Fibroblast of the aortic adventitia (primary cell): ENCODE measurements at places on chromosomes 13 and 19. TPM values are rescaled to one million over a fixed set of nuclear protein-coding genes. Genes with fewer than 3 reads are reported as not detected.

Gene RNASEH2B
- 40.2 and 43.1 TPM in 2 replicates for total RNA-seq

Gene MYPOP
- total RNA-seq: 0.33 and 2.4 TPM in 2 replicates

Gene CEACAM21
- total RNA-seq: not detected in 2 replicates

Gene TEKTIP1
- not detected in 2 replicates for total RNA-seq

Gene C5AR1
- total RNA-seq: 0.09 TPM in 1 of 2 replicates, not detected in the other

Gene TDRD12
- 0.36 TPM in 1 of 2 replicates, not detected in the other for total RNA-seq

Gene LRRC8E
- 2.1 and 5.2 TPM in 2 replicates for total RNA-seq

Gene VSTM2B
- not detected in 2 replicates for total RNA-seq

Gene VSIG10L
- 0.27 TPM in 1 of 2 replicates, not detected in the other for total RNA-seq

Gene INAFM1
- total RNA-seq: 1.6 and 2.3 TPM in 2 replicates

Gene KBTBD6
- 9.4 and 10.8 TPM in 2 replicates for total RNA-seq

Gene KASH5
- total RNA-seq: not detected in 2 replicates

Gene CNOT3
- total RNA-seq: 6.0 and 9.8 TPM in 2 replicates

Gene RPS19
- total RNA-seq: 827 and 1,080 TPM in 2 replicates

Gene APC2
- 0.27 and 0.57 TPM in 2 replicates for total RNA-seq

Gene POGLUT2
- total RNA-seq: 9.6 and 17.8 TPM in 2 replicates

Gene OR4F17
- total RNA-seq: not detected in 2 replicates

Gene KRTDAP
- total RNA-seq: not detected in 2 replicates

Gene FAM83E
- total RNA-seq: 0.18 TPM in 1 of 2 replicates, not detected in the other

Gene VAV1
- total RNA-seq: not detected in 2 replicates

Gene KHSRP
- total RNA-seq: 30.4 and 86.5 TPM in 2 replicates

Gene SBK2
- not detected in 2 replicates for total RNA-seq

Gene ZNF470
- 6.4 and 8.7 TPM in 2 replicates for total RNA-seq

Gene PRR36
- total RNA-seq: 0.09 and 0.90 TPM in 2 replicates

Gene TSHZ3
- 5.7 and 14.0 TPM in 2 replicates for total RNA-seq

Gene PDE4C
- not detected in 2 replicates for total RNA-seq

Gene ADGRE3
- not detected in 2 replicates for total RNA-seq

Gene MAMSTR
- total RNA-seq: 2.5 and 8.0 TPM in 2 replicates

Gene SLC1A6
- total RNA-seq: not detected in 2 replicates

Gene CACNA1A
- 13.7 and 42.8 TPM in 2 replicates for total RNA-seq

Gene TRIP10
- total RNA-seq: 33.3 and 44.9 TPM in 2 replicates

Gene ZNF285
- total RNA-seq: 1.6 and 4.1 TPM in 2 replicates

Gene ZNF491
- 0.99 and 2.9 TPM in 2 replicates for total RNA-seq

Gene S1PR2
- 9.7 and 44.6 TPM in 2 replicates for total RNA-seq

Gene LCP1
- 0.25 and 0.99 TPM in 2 replicates for total RNA-seq

Gene PRDX2
- total RNA-seq: 66.7 and 163 TPM in 2 replicates

Gene KLK3
- total RNA-seq: not detected in 2 replicates

Gene CRLF1
- 16.5 and 69.1 TPM in 2 replicates for total RNA-seq

Gene NBEA
- 4.6 and 6.9 TPM in 2 replicates for total RNA-seq

Gene SWSAP1
- 0.41 and 0.45 TPM in 2 replicates for total RNA-seq

Gene SIAH3
- total RNA-seq: not detected in 2 replicates

Gene EBI3
- total RNA-seq: 0.33 TPM in 1 of 2 replicates, not detected in the other
